ENCODE measurements at places on chromosomes 3 and 15.
A peak's percentile ranks its signal among the peaks of the same experiment; 100 is the strongest.

GRCh38 chr3:51106242-51106876 is 278.7 kb upstream of the MANF start:
- no peak for DNase-seq

- no peak for DNase-seq
These were observed 65.7 kb upstream of the FRMD4B start for GRCh38 chr3:69451594-69451993.

- no peak for DNase-seq
These were observed 36.0 kb downstream of the GRAMD2A start for GRCh38 chr15:72161361-72162132.

- no peak for DNase-seq
These were observed 24.7 kb downstream of the ZNF80 start for GRCh38 chr3:114212646-114213045.

DNA sequence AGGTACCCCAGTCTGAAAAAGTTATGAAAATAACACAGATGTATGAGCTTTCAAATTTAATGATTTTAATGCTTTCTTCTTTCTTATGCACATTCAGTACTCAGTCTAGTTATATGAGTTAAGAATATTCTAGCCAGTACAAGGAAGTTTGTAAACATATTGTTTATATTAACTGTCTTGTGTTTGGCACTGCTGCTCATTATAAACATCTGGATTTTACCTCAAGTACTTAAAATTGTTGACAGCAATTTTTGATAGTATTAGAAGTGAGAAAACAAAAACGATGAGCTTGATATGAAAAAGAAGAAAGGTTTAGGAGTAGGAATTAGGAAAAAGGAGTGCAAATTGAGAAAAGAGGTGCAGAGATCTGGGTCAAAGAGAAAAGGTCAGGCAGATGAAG is 293.3 kb downstream of the C3orf38 start:
- DNase-seq = no peak

- DNase-seq = no peak
These were observed 41.9 kb downstream of the MEIS2 start for GRCh38 chr15:37058316-37058985.

GRCh38 chr3:123258811-123259420 is 57.2 kb downstream of the SEC22A start:
- no peak for DNase-seq

DNA sequence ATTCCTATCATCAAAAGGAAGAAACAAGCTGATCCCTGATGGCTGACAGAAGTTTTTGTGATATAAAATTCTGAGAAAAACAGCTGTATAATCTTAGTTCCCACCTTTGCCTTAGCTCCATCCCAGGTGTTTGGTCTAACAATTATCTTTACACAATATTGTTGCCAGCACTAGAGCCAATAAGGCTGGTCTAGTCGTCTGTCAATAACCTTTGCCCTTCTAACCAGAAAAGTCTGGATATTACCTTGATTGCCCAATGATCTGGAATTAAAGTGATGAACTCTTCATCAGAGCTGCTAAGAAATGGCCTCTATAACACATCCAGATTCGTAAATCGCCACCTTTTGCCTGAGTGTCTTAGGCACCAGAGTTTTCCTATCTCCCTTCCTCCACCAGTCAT is 98.4 kb downstream of the FMN1 start:
- DNase-seq = no peak

DNA sequence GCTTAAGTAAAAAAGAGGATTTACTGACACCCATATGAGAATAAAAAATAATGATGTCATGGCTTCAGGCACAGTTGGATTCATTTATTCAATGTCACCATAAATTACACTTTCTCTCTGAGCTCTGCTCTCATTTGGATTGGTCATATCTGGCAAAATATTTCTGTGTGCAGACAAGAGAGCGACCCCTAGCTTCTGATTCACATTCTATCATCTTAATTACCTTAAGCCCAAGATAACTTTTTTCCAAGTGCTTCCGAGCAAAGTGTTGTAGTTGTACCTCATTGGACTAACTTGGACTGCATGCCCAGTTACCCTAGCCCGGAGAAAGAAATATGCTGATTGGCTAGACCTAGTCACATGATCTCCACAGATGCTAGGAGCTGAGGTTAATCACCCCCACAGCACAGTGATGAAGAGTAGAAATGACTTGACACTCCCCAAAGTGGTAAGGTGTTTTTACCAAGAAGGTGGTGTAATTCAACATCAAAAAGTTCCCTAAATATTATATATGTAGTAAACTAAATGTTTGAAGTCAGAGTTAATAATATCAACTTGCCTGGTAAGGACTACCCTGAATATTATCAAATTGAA is 552.2 kb upstream of the SUCLG2 start:
- no peak for DNase-seq

DNA sequence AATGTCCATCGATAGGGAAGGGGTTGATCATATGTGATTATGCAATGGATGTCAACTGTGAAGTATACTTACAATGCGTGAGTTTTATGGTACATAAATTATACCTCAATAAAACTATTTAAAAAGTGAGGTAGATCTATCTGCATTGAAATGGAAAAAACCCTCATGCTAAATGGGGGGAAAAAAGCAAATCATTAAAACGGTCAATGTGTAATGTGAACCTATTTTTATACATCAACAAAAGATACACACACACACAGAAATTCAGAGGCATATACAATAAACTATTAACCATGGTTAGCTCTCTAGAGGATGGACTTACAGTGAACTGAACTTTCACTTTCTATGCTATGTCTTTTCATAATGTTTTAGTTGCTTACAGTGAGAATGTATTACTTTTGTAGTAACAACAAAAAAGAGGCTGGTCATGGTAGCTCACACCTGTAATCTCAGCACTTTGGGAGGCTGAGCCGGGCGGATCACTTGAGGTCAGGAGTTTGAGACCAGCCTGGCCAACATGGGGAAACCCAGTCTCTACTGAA is 23.1 kb downstream of the STIMATE start:
- DNase-seq = no peak

DNA sequence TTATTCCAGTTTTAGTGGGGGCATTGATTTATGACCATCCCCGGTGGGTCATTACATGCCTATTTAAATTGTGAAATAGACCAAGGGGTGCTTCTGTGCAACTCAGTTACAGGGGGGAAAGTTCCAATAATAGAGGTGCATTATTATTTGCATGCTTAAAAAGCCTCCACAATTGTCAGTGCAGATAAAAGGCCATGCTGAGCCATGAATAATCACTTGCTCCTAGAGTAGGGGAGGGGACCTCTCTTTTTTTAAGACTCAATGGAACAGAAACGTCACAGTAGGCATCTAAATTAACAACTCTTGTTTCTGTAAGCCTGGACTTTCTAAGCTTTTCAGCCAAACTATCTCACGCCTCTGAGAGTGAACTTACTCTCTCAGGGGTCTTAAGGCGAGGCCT is 66.5 kb upstream of the CMTM7 start:
- no peak for DNase-seq

DNA sequence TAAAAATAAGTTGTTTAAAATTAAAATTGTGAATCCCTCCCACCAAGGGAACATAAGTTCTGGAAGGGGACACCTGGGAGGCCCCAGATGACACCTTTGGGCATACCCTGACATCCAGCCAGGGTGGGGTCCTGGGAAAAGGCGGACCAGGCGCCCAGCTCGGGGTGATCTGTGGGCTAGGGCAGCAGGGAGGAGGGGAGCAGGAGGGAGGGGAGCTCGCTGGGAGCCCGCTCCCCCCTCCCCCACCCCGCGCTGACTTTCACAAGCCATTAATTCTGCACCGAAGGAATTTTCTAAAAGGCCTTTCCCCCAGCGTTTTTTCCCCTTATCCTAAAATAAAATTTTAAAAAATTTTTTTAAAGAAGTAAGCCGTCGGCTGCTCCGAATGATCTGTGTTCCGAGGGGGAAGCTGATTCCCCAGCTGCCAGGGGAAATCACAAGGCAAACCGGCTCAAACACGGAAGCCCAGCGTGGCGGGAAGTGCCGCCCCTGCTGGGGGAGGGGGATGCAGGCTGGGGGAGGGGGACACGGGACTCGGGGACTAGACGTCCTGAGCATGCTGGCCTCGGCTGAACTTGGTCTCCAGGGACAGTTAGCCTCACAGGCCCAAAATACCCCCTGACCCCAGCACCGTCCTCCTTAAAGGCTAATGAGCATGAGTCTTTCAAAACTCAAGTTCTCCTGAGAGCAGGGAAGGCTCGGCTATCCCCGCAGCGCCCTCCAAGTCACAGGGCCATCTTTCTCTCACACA is 13.9 kb downstream of the PLXND1 start:
- no peak for DNase-seq

- no peak for DNase-seq
These were observed 63.6 kb downstream of the MOBP start for GRCh38 chr3:39531066-39531465.

- DNase-seq = no peak
These were observed 20.9 kb downstream of the ST3GAL6 start for GRCh38 chr3:98784042-98784441.

DNA sequence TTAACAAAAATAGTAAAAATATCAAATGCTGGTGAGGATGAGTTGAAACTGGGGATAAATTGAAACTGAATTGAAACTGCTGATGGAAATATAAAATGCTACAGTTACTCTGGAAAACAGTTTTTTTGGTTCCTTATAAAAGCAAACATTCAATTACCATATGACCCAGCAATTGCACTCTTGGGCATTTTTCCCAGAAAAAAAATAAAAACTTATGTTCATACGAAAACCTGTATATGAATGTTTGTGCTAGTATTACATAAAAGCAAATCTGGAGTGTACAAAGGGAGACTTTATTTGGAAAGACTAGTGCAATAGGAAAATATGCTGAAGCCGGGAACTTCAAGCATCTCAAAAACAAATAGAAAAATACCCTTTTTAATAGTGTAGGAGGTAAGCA is 857.9 kb upstream of the CADM2 start:
- no peak for DNase-seq

GRCh38 chr15:60582370-60583036 is 103.6 kb upstream of the ICE2 start:
- DNase-seq = peak; percentile 90

DNA sequence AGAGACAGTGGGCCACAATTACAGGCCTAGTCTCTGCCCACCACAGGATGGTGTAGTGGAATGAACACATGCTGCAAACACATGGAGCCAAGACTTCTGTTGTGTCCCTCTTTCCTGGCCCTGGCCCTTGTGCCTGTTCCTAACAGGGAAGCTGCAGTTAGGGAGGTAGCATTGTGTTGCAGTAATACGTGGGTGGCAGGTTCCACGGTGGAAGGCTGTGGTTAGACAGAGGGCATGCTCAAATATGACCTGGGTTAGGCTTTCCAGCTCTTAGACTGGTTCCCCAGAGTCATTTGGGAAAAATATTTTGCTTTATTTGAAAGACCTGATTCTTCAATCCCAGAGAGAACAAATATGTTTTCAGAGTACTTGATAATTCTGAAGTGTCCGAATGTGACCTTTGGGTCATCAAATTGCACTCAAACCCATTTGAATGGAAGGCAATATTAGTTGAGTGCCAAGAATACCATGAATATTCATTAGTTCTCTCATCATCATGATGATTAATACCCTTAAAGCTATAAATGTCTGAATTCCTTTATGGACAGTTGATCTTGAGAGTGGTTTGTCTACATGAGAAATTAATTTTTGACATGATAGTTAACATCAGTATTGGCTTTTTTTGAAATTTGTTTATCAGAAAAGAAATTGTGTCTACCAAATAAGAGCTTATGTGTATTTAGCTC is 28.5 kb downstream of the PLAAT1 start:
- no peak for DNase-seq

DNA sequence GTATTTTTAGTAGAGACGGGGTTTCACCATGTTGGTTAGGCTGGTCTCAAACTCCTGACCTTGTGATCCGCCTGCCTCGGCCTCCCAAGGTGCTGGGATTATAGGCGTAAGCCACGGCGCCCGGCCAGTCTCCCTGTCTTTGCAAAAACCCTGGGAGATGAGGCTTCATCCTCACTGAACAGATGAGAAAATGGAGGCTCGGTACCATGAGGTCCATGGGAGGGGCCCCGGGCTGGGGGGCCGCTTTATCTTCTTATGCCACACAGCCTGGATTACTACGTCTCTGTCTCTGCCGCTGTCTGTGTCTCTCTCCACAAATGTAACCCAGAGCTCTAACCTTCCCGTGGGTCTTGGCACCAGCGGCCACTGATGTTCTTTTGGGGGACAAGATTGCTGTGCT is 39.1 kb downstream of the ABTB1 start:
- no peak for DNase-seq

GRCh38 chr15:85786781-85787114 is 8.0 kb downstream of the KLHL25 start:
- DNase-seq = no peak

DNA sequence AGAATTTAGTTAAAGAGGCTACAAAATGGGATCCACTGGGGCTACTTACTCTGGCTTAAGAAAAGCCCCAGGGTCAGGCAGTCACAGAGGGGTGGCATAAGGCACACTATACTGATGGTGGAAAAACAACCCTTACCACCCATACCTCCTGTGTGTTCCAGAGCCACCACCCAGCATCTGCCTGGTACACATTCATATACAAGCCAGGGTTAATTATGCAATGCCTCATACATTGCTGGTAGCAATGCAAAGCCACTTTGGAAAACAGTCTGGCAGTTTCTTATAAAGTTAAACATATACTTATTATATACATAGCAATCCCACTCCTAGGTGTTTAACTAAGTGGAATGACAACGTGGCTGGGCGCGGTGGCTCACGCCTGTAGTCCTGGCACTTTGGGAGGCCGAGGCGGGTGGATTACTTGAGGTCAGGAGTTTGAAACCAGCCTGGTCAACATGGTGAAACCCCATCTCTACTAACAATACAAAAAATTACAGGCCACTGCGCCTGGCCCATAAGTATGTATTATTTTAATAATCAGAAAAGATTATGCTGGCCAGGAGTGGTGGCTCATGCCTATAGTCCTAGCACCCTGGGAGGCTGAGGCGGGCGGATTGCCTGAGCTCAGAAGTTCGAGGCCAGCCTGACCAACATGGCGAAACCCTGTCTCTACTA is 15.2 kb upstream of the NCKIPSD start:
- DNase-seq = no peak

- DNase-seq = peak; percentile 85
These were observed 30.7 kb downstream of the MBNL1 start for GRCh38 chr3:152299249-152299976.

- DNase-seq = no peak
These were observed 56.2 kb downstream of the GREM1 start for GRCh38 chr15:32774022-32774421.

DNA sequence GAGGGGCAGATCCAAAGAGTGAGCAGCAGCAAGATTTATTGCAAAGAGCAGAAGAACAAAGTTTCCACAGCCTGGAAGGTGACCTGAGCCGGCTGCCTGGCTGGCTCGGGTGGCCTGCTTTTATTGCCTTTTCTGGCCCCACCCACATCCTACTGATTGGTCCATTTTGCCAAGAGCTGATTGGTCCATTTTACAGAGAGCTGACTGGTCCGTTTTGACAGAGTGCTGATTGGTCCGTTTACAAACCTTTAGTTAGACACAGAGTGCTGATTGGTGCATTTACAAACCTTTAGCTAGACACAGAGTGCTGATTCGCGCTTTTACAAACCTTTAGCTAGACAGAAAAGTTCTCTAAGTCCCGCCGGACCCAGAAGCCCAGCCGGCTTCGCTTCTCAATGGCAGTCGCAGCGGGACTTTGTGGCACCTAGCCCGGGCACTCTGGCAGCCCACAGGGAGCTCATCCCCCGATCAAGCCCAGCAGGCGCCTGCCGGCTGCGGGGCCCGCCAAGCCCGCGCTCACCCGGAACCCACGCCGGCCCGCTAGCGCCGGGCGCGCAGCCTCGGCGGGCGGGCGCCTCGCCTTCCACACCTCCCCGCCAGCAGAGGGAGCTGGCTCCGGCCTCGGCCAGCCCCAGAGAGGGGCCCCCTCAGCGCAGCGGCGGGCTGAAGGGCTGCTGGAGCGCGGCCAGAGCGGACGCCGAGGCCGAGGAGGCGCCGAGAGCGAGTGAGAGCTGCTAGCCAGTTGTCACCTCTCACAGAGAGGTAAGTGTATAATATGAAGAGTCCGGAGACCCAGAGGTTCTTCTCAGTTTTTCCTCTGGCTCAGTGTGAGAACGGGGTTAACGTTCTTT is 339.2 kb downstream of the CHL1 start:
- DNase-seq = peak; percentile 8
